ENCODE measurements at places on chromosomes 7 and 10.

- no peak for DNase-seq
These were observed 666 bp upstream of the MAP3K8 start for GRCh38 chr10:30433306-30433729.

- no peak for DNase-seq
These were observed 1.3 kb upstream of the GFRA1 start for GRCh38 chr10:116274064-116274904.

- no peak for DNase-seq
These were observed 13.6 kb upstream of the LIPM start for GRCh38 chr10:88788924-88789323.

GRCh38 chr7:69678494-69679187, 80.4 kb downstream of the AUTS2 start:
- DNase-seq, result no peak

GRCh38 chr10:35353395-35353794, 17.1 kb downstream of the CCNY start:
- DNase-seq, result no peak

- DNase-seq, result no peak
These were observed 10.3 kb upstream of the RRP12 start for GRCh38 chr10:97411406-97411805.

GRCh38 chr7:128458956-128459355, 3.3 kb downstream of the HILPDA start:
- DNase-seq, result no peak

DNA sequence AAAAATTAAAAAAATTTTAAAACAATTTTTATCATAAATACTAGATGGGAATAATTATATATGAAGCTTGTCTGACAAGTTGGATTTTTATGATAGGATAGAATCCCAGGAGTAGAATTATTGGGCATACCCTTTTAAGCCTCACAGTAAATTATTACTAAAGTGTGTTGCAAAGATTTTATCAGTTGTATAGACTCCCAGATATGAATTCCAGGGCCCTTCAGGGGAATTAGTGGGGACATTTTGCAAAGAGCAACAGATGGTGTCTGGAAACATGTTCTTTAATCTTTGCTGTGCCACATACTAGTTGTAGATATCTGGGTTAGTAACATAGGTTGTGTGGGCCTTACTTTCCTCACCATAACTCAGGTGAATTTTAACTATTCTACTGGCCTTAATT, 28.7 kb downstream of the ZEB1 start:
- DNase-seq, result no peak

GRCh38 chr10:79001082-79001885, 67.5 kb upstream of the ZMIZ1 start:
- no peak for DNase-seq

- DNase-seq, result no peak
These were observed 572.8 kb downstream of the INHBA start for GRCh38 chr7:41130086-41130485.

DNA sequence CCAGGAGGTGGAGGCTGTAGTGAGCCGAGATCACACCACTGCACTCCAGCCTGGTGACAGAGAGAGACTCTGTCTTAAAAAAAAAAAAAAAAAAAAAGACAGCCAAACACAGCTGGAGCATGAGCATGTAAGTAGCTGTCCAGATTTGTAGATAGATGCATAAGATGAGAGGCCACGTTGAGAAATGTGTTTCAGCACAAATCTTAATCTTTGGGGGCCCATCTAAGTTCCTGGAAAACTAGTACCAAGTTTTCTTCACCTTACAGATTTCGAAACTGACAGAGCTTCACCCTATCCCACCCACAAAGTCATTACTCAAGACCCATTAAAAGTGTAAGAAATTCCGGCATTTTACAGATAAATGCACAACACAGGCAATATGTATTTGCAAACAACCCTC, 208.2 kb downstream of the PARD3 start:
- no peak for DNase-seq

DNA sequence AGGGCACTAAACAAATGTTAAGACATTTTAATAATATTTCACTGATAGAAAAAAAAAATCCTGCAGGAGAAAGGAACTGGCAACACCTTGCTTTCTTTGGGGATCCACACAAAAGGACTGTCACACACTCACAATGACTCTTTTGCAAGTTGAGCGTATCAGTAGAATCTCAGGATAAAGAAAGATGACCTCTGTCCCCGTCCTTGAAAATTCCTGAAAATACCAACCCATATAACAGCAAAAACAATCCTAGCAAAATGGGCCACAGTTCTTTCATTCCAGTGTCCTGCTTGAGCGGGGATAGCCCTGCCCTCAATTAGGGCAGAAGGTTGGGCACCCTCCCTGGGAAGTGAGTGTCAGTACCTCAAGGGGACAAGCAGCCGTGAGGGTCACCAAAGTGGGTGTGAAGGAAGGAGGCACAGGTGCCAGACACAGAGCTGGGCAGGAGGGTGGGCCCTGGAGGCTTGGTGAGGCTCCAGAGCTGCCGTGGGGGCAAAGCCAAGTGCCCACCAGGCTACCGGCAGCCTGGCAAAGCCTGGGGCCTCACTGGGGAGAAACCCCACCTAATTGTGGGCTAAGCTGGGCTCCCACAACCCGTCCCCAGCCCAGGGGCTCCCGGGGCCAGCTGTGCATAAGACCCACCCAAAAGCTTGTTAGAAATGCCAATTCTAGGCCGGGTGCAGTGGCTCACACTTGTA, 2.8 kb downstream of the WDR86 start:
- DNase-seq, result no peak

DNA sequence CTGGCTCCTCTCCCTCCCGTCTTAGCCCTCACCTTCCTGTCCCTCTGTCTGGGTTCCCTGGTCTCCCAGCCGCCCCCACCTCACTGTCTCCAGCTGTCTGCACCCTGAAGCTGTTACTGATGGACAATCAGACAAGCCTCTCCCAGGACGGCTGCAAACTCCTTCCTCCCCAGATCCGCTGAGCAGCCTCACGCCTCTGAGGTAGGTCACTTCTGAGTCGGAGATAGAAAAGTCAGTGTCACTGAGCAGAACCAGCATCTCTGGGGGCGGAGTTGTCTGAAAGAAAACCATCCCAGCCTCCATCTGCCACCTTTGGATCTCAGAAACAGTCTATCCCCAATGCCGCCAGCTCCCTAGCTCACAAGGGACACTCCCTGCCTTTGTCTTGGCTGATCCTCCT, 27.4 kb downstream of the FAM241B start:
- DNase-seq, result no peak
